ENCODE measurements at places on chromosomes 7 and 10. TPM values are rescaled to one million over a fixed set of nuclear protein-coding genes. Genes with fewer than 3 reads are reported as not detected.

Gene TMEM270
- not detected for total RNA-seq

Gene LHFPL3
- total RNA-seq, result not detected

Gene LGI1
- 0.13 TPM for total RNA-seq

Gene CDK1
- total RNA-seq, result 41.9 TPM

Gene HEPACAM2
- total RNA-seq, result not detected
